Tibial nerve (tissue), 4 donors: ENCODE measurements at places on chromosomes 13 and 19. TPM values are rescaled to one million over a fixed set of nuclear protein-coding genes. Genes with fewer than 3 reads are reported as not detected.

- DNase-seq = no peak
Measured at GRCh38 chr13:34162544-34162933, 344.6 kb downstream of the RFC3 start.

- no peak for DNase-seq
Measured at GRCh38 chr13:51707461-51707860, 96.5 kb downstream of the DHRS12 start.

- no peak for DNase-seq
Measured at GRCh38 chr13:69565334-69565733, 542.3 kb upstream of the ATXN8OS start.

MUC16 gene
- total RNA-seq = under 0.01 TPM

KCNN4 gene
- 18.3 TPM for total RNA-seq

GNG8 gene
- total RNA-seq = not detected
